ENCODE measurements at places on chromosomes 6 and 20.
A peak's percentile ranks its signal among the peaks of the same experiment; 100 is the strongest.

GRCh38 chr6:163668061-163668426 is 253.5 kb downstream of the QKI start:
- DNase-seq: no peak

GRCh38 chr6:151701911-151702562 is 105.4 kb upstream of the ESR1 start:
- peak; percentile 8 for DNase-seq

DNA sequence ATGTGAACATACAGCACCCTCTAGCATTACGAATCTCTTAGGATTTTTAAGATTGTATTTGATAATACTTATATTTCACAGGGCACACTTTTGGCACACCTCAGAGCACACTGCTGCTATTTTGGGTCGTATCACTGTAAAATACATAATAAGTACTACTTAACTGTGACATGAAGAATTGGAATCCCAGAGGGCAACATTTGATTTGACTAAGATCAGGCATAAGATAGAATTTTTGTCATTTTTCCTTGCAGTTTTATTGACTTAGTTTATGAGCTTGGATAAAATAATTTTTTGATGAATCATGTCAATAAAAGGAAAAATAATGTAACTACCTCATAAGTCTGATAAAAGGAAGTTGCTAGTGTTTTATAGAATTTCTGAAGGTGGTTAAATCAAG is 22.4 kb downstream of the MRS2 start:
- no peak for DNase-seq

DNA sequence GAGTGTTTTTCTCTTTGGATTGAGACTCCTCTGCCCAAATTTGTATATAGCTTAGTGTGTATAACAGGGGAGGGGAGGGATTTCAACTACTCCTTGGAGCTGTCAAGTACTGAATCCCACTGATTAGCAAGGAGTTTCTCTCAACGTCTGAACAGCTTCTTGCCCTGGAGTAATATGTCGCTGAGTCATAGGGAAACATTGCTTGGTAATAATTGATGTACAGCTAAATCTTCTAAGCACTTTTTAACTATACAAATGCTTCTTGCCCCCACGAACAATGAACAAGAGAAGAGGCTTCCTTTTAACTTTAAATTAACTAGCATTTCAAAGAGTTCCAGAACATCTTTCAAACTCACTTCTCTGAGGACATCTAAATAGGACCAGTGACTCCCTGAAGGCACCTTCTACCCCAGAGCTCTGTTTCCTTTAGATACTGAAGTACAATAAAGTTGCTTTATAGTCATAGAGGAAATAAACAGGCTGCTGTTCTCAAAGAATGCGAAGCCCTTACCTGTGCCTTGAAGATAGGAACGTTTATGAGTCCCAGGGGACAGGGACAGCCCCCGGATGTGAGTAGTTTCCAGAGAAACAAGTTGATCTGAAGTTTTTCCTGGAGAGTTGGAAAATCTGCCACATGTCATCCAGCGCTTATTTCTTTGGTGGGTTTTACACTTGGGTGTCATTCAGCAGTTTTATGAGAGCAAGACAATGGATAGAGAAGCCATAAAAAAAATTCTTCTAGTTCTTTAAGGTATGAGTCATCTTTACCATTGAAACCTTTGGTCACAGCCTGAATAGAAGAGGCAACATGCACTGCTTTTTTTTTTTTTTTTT is 462.5 kb upstream of the BTBD3 start:
- DNase-seq: no peak

DNA sequence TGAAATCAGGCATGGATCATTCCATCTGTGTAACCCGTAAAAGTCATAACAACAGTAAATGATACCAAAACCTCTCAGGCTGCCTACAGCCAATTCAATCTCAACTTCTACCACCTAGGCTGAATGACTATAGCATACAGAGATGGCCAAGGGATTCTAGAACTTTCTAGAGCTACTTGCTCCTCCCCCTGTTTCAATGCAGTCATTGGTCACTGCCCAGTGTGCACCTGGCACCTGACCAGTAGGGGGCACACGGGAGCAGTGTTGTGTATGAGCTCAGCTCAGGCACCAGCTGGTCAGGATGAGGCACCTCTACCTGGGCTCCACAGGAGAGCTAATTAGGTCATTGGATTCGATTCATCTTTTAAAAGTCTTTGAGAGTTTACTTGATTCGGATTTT is 86.2 kb downstream of the PLEKHG1 start:
- DNase-seq: peak; percentile 50

DNA sequence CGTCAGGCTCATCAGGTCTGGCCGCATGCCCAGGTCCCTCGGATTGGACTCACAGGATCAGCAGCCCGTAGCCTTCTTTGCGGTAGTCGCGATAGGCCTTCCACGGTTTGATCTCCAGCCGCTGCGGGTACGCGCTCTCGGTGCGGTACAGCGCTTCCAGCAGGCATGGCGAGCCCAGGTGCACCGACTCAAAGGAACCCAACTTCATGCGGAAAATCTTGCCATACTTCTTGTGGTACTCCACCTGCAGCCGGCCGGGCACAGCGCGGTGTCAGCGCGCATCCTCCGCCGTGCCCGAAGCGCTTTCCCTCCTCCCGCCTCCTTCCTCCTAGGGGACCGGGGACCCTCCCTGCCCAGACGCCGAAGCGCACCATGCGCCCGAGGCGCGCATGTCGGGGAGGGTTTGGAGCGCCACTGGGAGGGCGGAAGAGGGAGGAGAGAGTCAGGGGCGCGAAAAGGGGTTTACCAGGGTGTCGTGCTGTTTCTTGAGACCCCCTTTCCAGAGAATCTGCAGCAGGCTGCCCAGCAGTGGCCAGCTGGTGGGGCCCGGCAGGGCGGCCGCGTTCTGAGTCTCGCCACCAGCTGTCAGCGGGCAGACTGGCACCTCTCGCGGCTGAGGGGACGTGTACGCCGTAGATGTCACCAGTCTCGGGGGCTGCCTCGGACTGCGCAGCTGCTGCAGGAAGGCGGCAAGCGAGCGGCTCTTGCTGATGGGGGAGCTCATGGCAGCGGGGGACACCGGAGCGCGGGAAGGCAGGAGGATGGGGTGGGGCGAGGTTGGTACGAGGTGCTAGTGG is 732 bp downstream of the CYP24A1 start:
- DNase-seq: no peak

GRCh38 chr6:86128130-86128814 is 485.6 kb upstream of the SYNCRIP start:
- DNase-seq: no peak

DNA sequence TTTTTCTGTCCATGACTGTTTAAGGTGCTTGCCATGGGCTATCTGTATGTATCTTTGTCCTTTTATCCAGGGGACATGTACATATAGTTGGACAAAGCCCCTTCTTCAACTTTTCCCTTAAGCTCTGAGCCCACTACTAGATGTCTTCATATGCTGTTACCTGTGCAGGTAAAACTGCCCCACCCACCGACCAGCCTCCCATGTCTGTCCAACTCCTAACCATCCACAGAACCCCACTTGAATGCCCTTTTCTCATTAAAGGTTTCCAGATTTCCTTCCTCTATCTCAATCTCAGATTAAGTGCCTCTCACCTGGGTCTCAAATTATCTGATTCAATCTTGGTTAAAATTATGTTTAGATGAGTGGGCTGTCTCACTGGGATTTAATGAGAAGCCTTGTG is 136.3 kb downstream of the RNASET2 start:
- DNase-seq: no peak

DNA sequence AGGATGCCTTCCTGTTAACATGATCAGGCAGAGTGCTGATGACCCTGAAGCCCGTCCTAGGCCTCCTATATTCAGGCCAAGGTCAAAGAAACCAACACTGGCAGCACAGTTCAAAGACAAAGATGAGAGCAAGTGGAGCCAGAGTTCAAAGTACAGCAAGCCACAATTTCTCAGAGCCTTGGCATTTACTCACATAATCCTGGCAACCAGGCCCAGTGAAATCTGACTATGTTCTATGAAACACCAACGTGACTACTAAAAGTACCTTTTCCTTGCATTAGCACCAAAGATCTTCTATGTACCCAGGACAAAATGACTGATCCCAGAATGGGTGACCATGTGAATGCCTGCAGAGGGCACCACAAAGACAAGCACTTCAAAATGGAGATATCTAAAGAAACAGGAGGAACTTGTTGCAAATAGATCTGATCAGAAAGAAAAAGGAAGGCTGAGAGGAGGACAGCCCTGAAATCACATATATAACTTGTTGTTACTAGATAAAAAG is 3.9 kb downstream of the NFS1 start:
- DNase-seq: no peak

DNA sequence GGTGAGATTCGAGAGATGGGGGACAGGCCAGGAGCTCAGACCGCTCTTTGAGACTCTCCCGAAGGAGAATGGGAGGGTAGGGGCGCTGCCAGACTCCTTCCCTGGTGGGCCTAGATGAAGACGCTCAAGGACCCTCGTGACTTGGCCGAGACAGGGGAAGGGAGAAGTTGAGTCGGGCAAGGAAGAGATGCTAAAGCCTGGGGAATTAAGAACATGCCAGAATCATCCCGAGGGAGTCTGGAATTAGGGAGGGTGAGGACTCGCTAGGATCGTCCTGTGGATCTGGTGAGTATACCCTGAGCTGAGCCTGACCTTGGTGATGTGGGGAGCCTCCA is 529 bp downstream of the UBE2C start:
- no peak for DNase-seq

DNA sequence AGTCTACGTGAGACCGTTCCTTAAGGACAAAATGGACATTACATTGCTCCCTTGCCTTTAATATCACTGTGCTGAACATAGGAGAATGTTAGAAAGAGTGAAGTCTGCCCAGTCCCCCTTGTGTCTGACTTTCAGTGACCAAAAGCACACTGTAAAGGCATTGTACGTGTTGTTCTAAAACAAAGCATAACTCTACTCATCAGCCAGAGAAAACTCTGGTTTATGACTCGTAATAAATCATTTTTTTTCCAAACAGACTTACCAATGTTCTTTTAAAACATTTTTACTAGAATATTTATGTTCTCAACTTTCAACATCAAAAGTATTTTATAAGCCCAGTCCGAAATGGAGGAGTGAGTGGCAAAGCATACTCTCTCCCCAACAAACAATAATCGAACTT is 262.5 kb downstream of the GJA1 start:
- DNase-seq: no peak

DNA sequence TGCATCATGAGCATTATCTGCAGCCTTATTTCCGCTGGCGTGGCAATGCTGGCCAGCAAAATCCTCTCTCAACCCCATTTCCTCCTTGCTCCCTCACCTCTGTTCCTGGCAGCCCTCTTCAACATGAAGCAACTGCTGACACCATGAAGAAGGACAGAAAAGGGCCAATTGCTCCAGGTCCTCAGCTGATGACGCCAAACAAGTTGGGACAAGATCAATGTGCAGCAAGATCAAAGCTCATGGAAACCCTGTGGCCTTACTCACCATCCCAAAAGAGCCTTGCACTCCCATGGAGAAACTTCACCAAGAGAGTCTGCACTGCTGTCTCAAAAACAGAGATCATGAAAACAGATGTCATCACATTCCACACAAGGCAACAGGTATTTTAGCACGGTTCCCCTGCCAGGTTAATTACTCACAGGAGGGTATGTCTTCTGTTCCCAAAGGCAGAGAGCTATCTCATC is 7.4 kb downstream of the GFOD1 start:
- DNase-seq: no peak

Data from CD4-positive, alpha-beta T cell treated with Interleukin-12 subunit alpha and Interleukin-12 subunit beta, for 1 hour (primary cell).